ENCODE measurements at places on chromosomes 5 and 9.
A peak's percentile ranks its signal among the peaks of the same experiment; 100 is the strongest.

GRCh38 chr9:84781458-84781857 lies 111.9 kb downstream of the NTRK2 start:
- no peak for DNase-seq

DNA sequence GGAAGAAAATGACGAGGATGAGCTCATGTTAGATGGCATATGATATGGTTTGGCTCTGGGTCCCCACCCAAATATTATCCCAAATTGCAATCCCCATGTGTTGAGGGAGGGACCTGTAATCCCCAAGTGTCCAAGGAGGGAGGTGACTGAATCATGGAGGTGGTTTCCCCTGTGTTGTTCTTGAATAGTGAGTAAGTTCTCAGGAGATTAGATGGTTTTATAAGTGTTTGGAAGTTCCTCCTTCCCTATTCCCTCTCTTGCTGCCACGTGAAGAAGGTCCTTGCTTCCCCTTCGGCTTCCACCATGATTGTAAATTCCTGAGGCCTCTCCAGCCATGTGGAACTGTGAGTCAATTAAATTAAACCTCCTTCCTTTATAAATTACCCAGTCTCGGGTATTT lies 10.1 kb downstream of the EDIL3 start:
- no peak for DNase-seq

- DNase-seq = no peak
These were observed 17.8 kb downstream of the DMRT1 start for GRCh38 chr9:859251-859650.

DNA sequence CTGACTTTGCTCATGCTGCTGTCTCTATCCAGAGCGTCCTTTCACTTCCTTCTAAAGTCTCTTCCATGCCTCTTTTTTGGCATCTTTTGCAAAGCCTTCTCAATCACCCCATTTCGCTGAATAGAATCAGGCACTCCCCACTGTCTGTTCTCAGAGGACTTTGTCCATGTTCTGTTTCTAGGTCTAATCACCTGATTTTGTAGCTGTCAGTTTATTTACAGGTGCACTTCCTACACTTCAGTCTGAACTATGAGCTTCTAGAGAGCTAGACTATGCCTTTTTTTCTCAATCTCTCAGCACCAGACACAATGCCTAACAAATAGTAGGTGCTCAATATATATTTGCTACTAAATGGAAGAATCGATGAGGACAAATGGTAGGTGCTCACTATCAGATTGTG lies 29.9 kb downstream of the TLR4 start:
- no peak for DNase-seq

DNA sequence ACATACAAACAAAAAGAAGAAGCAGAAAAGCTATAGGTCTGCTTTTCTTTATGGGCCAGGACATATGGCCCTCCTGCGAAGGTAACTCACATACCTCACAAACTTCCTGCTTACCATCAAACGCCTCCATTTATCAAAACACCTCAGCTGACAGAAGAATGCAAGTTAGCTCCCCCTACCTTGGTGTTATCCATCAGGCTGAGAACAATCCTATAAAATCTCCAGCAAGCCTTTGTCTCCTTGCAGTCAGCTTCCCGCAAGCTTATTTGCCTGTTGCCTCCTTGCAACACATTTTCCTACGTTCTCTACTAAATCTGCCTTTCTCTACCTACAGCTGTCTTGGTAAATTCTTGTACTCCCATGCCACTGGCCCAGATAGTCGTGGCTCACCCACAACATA lies 22.7 kb upstream of the PCA3 start:
- no peak for DNase-seq

DNA sequence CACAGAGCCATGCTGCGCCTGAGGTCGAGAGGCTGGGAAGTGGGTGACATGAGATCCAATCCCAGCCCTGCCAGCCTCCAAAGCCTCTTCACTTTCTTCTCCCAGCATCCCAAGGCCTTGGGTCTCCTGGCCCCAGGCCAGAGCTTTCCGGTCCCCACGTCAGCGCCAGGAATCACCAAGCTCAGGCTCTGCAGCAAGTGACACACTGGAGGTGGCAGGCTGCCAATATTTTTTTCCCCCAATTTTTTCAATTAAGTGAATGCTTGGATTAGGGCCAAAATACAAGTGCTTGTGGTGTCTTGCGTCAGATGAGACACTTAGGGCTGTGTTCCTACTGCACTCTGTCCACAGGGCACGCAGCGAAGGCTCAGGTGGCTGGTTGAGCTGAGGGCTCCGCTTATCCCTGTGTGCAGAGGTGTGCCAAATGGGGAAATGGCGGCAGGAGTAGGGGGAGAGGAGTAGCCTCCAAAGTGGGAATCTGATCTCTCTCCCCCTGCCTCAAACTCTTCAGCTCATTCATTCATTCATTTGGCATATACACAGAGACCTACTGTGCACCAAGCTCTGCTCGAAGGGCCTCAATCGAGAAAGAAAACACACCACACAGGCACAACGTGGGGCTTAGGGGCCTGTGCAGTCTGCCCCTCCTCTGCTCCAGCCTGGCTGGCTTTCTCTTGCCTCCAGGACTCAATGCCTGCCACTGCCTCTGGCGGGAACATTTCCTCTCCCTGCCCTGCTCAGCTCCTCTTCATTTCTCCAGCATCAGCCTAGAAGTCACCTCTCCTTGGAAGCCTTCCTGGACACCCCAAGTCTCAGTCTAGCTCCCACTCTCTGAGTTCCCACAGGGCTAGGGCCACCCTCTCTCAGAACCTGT lies 16.6 kb downstream of the SH3PXD2B start:
- DNase-seq = peak; percentile 56

DNA sequence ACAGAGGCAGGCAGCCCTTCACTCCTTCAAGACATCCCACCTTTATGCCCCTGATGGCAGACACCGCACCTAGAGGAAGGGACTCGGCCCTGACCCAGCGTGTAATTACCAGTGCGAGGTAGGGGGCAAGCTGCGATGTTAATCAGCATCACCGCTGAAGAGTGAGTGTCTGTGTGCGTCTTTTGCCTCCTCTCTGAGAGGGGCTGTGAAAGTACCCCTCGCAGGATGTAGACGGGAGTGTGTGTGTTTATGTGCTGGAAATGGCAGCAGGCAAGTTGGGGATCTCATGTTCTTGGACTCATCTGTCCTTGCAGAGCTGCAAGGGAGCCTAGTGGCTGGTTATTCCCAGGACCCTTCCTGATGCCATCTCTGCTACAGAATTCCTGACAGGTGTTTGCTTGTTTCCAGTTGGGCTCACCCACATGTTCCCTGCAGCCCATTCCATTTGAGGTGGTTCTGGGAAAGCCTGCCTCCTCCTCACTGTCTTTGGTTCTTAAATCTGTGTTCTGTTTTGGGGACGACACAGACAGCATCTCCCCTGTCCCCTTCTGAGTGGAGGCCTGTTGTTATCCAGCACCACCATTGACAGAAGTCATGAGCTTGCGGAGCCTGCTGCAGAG lies 70.5 kb downstream of the ZNF618 start:
- no peak for DNase-seq

- no peak for DNase-seq
These were observed 15.1 kb downstream of the EPB41L4B start for GRCh38 chr9:109305801-109306200.

GRCh38 chr5:78221964-78222451 lies 72.5 kb downstream of the AP3B1 start:
- DNase-seq = no peak

- peak; percentile 97 for DNase-seq
These were observed 584.0 kb downstream of the ACTL7B start for GRCh38 chr9:108271646-108272348.

DNA sequence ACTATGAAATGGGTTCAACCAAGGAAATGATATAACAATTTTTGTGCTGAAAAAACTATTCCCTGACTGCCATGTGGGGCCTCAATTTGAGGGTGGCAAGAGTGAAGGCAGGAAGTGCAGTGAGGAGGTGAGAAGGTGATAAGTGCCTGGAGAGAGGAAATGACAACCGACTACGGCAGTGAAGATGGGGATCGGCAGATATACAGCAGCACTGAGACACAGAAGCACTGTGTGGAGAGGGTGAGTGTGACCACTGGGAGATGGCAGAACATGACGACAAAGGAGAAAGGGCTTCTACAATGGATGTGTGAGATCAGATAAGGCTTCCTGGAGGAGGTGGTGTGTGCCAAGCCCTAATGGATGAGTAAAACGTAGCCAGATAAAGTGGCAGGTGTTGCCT lies 271.8 kb downstream of the TRIM32 start:
- DNase-seq = no peak

- no peak for DNase-seq
These were observed 8.4 kb downstream of the SEMA6A start for GRCh38 chr5:116566251-116566650.

- no peak for DNase-seq
These were observed 1.0 kb downstream of the EGR1 start for GRCh38 chr5:138466125-138466899.

- DNase-seq = no peak
These were observed 269.5 kb downstream of the ADAMTSL1 start for GRCh38 chr9:18743421-18743820.

DNA sequence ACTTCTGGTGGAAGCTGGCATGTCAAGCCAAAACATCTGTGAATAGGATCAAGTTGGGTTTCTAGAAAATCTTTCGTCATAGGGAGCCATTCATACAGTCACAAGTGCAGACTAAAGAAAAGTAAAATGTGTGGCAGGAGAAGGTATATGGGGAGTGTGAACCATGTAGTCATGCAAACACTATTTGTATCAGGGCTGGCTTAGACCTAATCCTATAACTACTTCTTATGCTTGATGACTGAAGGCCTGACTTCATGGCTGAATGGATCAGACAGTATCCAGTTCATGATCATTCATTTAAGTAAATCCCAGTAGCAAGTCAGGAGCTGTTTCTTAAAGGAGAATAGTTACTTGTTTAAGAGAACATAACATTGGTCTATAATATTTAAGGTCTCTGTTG lies 63.8 kb upstream of the DAPK1 start:
- DNase-seq = no peak

GRCh38 chr5:161230221-161230620 lies 316.3 kb downstream of the GABRB2 start:
- peak; percentile 21 for DNase-seq

GRCh38 chr9:90966480-90967144 lies 165.0 kb downstream of the SYK start:
- no peak for DNase-seq

- no peak for DNase-seq
These were observed 130.3 kb upstream of the FAM120A start for GRCh38 chr9:93321220-93321610.

DNA sequence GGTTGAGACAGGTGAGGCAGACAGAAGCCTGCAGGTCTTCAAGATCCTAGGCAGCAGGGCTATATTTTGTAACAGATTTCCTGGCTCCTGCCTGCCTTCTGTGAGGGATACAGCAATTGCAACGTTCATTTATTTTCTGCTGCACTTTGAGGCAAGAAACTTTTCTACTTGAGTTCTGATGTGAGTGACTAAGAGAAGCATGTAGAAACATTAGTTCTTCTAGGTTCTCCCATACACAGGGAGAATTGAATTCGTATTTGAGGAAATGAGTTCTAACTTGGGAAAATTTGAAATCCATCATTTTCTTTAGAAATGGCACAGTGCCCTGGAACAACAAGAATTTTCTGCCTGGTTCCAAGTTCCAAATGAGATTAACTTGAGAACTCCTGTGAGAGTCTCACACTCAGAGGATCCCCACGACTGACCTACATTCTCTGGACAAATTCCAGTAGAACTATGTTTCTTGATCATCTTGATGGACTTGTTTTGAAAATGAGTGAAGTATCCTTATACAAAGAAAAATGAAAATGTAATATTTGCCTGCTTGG lies 15.0 kb downstream of the MAMDC2 start:
- DNase-seq = no peak

Data from NCI-H1417 treated with DMSO at 0.1 percent for 48 hours (cell line).